Muscle of back (tissue), 13 donors: ENCODE measurements at places on chromosomes 5 and 9. TPM values are rescaled to one million over a fixed set of nuclear protein-coding genes. Genes with fewer than 3 reads are reported as not detected.

The CD14 gene
- polyA plus RNA-seq = 23.0 TPM

- peak; percentile 32 for DNase-seq
These were observed 1126.7 kb upstream of the CDH9 start for GRCh38 chr5:28165096-28165495.

DNA sequence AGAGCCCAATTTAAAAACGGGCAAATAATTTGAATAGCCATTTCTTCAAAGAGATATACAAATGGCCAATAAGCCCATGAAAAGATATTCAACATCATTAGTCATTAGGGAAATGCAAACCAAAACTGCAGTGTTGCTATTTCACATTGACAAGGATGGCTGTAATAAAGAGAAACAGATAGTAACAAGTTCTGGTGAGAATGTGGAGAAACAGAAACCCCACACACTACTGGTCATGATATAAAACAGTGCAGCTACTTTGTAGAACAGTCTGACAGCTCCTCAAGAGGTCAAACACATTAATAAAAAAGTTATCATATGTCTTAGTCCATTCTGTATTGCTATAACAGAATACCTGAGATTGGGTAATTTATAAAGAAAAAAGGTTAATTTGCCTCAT lies 237.0 kb upstream of the GRAMD2B start:
- no peak for DNase-seq

GRCh38 chr9:89640361-89640760 lies 35.5 kb downstream of the GADD45G start:
- DNase-seq = no peak

The PPP2CA gene
- polyA plus RNA-seq = 115 TPM

The FOXD4L5 gene
- polyA plus RNA-seq = 0.67 TPM

DNA sequence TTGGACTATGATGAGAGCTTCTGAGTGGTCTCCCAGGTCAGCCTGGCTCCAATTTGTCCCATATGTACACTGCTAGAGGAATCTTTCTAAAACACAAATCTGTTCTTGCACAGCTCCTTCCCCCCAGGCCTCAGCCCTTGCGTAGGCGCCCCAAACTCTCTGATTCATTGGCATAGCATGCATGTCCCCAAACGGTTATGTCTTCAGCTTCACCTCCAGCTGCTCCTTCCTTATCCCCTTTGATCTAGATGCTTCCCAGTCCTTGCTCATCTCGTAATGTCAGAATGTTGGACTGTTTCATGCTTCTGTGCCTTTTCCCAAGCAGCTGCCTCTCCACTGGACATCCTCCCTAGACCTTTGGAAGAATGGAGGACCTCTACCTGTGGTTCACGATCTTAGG lies 60.1 kb upstream of the BASP1 start:
- no peak for DNase-seq

DNA sequence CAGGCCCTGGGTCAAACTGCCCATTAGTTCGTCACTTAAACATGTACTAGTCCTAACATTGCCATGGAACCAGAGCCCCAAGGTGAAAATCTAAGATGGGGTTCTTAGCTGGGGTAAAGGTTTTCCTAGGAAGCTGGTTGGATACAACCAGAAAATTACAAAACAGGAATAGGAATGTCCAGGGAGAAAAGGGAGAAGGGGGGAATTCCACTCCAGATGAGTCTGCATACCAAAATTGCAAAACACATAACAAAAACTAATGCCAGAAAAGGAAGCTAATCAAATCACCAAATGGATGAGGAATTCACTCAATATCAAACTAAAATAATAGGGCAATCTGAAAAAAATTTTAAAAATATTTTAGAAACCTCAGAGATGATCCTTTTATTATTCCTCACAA lies 396.2 kb downstream of the EFNA5 start:
- DNase-seq = no peak

DNA sequence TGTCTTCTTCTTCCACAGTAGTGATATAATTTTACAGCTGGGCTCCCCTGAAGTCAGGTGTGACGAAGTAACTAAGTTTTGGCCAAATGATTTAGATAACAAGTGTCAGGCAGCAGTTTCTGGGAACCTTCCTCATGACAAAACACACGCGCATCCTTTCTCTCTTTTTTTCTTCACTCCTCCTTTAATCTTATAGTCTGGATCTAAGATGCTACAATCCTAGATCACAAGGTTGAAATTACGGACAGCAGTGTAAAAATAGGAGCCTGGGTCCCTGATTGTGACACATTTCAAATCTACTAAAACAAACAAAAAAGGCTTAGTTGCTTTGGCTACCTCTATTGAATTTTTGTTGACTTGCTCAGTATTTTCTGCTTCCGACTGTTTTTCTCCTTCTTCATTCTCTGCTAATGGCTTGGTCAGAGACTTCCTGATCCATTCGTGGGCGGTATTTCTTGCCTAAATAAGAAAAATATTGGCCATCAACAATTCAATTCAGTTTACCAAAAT lies 36.1 kb downstream of the FAM114A2 start:
- no peak for DNase-seq

DNA sequence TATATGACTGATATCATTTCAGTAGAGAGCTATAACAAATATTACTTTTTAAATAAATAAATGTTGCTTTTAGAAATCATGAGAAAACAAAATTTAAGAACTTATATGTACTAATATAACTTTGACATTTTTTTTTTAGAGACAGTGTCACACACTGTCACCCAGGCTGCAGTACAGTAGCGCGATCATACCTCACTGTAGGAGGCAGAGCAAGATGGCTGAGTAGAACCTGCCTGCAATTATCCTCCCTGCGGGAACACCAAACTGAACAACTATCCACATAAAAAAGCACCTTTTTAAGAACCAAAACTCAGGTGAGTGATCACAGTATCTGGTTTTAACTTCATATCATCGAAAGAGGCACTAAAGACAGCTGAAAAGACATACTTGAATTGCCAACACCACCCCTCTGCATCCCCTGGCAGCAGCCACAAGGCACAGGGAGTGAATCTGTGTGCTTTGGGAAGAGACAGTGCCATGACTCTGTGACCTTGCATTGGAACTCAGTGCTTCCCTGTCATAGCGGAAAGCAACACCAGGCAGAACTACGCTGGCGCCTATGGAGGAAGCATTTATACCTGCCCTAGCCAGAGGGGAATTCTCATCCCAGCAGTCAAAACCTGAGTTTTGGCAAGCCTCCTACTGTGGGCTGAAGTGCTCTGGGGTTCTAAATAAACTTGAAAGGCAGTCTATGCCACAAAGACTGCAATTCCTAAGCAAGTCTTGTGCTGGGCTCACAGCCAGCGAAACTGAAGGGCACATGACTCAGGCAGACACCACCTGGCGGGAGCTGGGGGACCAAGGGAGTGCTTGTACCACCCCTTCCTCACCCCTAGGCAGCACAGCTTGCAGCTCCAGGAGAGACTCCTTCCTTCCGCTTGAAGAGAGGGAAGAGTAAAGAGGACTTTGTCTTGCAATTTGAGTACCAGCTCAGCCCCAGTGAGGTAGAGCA lies 142.7 kb downstream of the FBXL17 start:
- DNase-seq = no peak

DNA sequence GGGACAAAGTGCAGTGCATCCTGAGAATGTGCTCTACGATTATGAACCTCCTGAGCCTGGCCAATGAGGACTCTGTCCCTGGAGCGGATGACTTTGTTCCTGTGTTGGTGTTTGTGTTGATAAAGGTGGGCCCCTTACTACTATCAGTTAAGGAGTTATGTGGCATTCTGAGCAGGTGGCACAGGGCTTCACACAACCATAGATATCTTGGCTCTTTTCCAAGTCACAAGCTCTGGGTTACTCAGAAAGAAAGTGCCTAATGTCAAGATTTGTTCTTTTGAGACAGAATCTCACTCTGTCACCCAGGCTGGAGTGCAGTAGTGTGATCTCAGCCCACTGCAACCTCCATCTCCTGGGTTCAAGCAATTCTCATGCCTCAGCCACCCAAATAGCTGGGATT lies 99.0 kb downstream of the GAPVD1 start:
- no peak for DNase-seq

The PDGFRB gene
- polyA plus RNA-seq = 163 TPM

DNA sequence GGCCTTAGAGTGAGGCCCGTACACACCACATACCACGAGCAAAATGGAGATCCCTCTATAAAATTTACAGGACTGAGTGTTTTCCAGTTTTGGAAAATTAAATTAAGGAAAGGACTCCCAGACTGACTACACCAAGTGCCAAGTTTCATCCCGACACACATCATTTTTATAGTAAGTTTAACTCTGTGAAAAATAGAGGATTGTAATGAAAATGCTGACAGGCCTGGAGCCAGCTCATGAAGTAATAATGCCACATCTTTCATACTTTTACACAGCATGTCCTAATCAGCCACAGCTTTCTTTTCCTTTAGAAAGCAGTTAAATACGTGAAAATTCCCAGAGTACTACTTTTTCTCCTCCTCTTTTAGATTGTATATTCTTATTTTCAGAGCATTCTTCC lies 169.2 kb downstream of the SAXO1 start:
- peak; percentile 75 for DNase-seq

GRCh38 chr9:68685770-68686169 lies 19.3 kb upstream of the PIP5K1B start:
- DNase-seq = no peak

The EQTN gene
- not detected for polyA plus RNA-seq

The DRD1 gene
- polyA plus RNA-seq = not detected

DNA sequence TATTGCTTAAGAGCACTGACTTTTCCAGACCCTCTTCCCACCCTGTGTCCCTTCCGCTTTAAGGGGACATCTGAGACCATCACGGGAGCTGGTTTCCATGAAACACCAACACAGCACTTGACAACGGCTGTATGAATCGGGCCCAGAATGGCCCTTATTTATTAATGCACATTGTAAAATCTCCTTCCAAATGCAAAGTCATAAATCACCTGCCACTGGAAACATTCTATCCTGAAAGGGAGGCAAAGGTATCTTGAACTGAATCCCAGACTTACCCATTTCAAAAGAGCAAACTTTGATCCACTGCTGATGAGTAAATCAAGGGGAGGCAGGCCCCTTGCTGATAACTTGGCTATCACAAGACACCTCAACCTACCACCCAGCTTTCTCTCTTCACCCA lies 37.4 kb downstream of the SHB start:
- no peak for DNase-seq

DNA sequence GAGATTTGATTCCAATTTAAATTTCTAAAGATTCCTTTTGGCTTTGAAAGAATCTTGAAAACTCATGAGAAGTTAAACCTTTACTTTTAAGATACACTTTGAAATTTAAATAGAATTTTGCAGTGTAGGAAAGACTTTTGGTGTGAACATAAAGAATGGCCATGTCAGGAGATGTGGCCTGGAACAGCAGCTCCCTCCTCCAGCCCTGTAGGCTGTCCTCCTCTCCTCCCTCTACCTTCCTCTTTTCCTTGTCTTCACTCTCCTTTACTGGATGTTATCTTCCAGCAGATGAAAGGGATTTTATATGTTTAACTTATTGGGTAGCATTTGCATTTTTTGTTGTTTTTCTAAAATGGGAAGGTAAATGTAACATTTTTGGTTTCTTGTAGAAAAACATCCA lies 18.9 kb downstream of the ASPN start:
- DNase-seq = no peak

- no peak for DNase-seq
These were observed 375.1 kb downstream of the CHSY3 start for GRCh38 chr5:130279386-130279785.

The SMIM33 gene
- polyA plus RNA-seq = not detected

The ABO gene
- 3.1 TPM for polyA plus RNA-seq

The EPB41L4B gene
- 4.0 TPM for polyA plus RNA-seq

DNA sequence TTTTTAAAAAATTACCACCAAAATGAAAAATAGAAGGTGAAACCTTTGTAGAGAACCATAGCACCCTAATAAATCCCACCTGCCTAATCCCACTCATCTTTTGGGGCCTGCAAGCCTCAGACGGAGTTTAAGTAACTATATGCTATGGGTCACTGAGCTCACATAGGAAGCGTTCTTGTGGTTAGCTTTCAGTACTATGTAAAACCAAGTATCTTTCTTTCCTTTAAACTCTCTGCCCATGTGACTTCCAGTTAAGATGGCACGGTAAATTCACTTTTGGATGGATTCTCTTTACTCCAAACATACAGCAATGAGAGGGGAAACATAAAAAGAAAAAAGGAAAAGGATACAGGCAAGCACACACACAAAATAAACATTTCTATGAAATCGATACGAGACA lies 50.9 kb downstream of the FANCC start:
- no peak for DNase-seq

The FBXL7 gene
- polyA plus RNA-seq = 26.5 TPM

GRCh38 chr9:120152295-120152694 lies 427.7 kb downstream of the CDK5RAP2 start:
- DNase-seq = peak; percentile 70

The ANKRD20A1 gene
- polyA plus RNA-seq = 0.39 TPM

- DNase-seq = no peak
These were observed 10.4 kb upstream of the TOMM5 start for GRCh38 chr9:37602817-37603216.
